Activated CD4-positive, alpha-beta T cell treated with anti-CD3 and anti-CD28 coated beads, Interleukin-2, amount 50 U/mL, for 24 hours (primary cell): ENCODE measurements at places on chromosomes 7 and 10.

GRCh38 chr7:54615-55014, 137.8 kb upstream of the FAM20C start:
- no peak for DNase-seq

DNA sequence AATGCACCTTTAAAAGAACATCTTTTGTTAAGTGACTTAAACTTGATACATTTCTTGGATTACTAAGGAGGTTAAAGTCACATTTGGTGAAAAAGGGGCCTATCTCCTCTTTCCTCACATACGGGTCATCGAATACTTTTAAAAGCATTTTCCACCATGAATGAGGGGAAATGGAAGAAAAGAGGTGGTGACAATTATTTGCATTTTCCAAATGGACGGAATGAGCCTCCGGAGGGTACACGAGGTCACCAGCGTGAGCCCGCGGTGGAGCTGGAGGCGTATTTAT, 1.0 kb upstream of the BMPR1A start:
- no peak for DNase-seq

DNA sequence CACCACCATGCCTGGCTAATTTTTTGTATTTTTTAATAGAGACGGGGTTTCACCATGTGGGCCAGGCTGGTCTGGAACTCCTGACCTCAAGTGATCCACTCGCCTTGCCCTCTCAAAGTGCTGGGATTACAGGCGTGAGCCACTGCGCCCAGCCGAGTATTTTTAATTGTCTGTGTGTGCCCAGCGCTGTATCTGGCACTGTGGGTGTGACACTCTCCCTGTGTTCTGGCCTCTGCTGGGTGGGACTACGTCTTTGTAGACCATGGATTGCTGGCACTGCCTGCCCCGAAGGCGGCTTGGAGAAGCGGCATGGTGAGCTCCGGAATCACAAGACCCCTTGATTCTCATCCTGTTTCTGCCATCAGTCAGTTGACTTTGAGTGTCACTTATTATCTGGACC, 136.2 kb downstream of the CDH23 start:
- no peak for DNase-seq

- no peak for DNase-seq
Measured at GRCh38 chr7:17026269-17026668, 144.5 kb upstream of the AGR3 start.

GRCh38 chr7:25392588-25393338, 164.5 kb upstream of the NPVF start:
- no peak for DNase-seq

DNA sequence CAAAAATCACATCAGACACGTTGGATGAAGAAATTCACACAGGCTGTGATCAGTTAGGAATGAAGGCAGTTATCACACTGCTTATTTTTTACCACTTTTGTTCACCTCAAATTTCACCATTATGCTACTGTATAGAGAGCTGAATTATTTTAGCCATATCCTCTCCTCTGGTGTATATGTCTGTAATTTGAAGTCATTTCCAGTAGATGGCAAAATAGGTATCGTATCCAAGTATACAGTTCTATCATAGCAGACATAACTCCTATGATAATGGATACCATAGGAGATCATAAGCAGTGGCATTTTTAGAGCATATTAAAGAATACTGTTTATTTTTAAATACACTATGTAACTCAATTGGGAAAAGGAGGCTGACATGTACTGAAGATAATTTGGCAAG, 909.7 kb downstream of the DNAJB9 start:
- no peak for DNase-seq

GRCh38 chr7:25118048-25118753, 6.9 kb downstream of the CYCS start:
- DNase-seq = no peak

- DNase-seq = no peak
Measured at GRCh38 chr7:17027143-17027788, 145.5 kb upstream of the AGR3 start.

DNA sequence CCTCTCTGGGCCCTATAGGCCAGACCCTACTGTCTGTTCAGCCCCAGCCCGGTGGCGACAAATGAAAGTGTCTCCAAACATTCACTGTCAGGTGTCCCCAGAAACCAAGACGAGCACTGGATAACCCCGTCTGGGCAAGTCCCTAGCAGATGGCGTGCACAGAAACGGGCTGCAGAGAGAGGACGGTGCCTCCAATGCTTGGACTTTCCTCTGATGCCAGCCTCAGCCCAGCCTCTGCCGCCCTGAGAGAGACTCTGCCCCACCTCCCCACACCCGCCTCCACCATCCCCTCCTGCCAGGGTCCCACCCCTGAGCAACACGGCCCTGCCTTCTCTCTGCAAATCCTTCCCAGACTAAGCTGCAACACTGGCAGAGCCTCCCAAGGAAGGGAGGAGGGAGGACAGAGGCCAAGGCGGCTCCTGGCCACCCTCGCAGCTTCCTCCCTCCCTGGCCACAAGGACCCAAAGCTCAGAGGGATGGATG, 7.4 kb upstream of the LFNG start:
- no peak for DNase-seq
